CD4-positive, alpha-beta T cell treated with Interleukin-21 for 1 hour (primary cell): ENCODE measurements at places on chromosomes 2 and 18.

DNA sequence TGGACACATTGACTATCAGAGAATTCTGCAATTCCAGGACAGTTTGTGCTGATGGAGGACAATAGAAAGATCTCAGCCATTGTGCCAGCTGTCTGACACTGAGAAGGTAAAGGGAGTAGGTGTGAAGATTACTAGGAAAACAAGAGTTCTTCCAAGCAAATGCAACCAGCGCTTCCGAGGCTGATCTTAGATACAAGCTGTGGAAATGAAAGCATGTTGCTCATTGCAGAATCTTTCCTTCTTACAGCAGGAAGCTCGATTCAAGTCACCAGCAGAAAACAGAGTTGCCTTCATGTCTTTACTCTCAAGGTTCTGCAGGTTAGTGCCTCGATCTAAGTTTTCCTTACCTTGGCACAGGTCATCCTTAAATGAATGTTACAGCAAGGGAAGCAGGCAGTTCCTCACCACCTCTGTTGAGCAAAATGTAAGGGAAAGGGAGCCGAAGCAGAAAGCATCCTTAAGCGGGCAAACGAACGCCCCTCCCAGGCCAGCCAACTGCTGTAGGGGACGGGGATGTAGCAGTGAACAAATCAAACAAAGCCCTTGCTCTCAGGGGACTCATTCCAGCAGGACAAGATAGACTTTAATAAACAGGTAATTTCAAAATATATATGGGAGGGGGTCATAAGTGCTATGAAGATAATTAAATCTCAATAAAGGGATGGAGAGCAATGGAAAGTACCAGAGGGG lies 54.3 kb downstream of the MARCHF4 start:
- no peak for DNase-seq

DNA sequence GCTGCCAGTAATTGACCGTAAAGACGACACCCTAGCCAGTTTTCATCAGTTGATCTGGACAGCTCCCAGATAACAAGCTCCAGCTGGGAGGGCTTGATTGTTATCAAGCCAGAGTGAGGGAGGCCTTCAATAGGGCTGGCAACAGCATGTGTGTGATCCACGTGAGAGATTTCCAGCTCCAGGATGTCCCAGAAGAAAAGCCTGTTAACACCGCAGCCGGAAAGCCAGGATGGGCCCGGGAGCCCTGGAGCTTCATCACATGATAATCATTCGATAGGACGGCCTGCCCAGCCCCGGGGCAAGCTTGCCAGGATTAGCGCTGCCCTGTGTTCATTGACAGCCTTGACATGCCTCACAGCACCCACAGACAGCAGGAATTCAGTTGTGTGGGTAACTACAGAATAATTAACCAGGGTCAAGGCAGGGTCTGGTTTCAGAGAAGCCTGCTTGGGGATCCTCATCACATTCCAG lies 182.5 kb downstream of the C1D start:
- no peak for DNase-seq

- no peak for DNase-seq
Measured at GRCh38 chr2:162579986-162580385, 236.1 kb downstream of the GCA start.

DNA sequence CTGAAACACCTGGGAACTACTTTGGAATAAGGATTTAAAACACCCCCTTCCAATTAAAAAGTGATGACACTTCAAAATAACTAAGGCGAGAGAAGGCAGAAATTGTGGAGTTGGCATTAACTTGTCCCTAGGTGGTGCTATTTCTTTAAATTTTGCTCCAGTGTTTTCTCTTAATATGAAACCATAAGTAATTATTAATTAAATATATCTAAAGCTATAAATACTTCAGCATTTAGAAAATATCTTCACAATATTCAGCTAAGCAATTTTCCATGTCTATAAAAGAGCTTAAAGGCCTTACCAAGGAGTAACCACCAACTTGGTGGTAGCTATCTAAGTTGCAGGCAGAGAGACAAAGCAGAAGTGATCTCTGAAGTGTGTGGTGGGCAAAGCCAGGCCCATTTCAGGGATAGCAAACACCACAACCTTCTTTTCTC lies 186.8 kb upstream of the PGAP1 start:
- peak; percentile 51 for DNase-seq

DNA sequence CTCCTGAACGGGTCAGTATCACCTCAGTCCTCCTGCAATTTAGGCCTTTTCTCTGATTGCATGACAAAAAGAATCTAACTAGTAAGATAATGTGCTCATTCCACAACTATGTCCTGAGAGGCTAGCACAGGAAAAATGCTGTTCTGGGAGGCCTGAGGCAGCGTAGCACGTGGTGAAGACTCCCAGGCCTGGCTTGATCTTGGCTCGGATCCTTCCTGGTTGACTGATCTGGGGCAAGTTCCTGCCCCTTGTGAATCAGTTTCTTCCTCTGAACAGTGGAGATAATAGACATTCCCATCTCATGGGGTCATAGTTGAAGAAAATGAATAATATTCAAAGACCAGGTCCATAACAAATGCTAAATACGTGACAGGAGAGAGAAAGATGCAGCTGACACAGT lies 12.3 kb downstream of the FBLN7 start:
- DNase-seq, result no peak

DNA sequence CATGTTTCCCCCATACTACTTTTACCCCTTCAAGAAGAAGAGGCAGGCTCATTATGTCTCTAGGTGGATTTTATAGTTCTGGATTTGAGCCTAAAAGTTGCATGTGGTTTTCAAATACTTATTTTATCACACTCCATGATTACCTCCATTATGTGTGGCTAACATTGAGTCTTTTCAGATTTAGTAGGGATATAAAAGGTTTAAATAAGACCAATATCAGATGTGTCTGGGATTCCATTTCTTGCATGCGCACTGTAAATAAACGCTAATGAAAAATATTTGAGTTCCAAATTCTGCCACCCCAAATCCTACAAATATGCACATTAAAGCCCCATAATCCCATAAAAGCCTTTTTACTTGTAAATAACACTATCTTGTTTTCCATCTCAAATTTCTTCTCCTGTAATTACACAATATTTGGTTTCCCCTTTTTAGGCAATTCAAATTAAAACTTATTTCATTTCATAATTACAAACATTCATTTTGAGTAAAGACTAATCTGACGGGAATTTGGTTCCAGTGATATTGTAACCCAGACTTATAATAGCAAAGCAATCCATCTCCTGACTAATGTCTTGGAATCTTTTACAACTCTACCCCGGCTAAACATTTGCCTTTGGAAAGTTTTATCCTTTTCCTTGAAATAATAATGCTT lies 600.0 kb downstream of the SLC4A3 start:
- no peak for DNase-seq

GRCh38 chr2:17122887-17123501 lies 395.2 kb downstream of the RAD51AP2 start:
- DNase-seq, result no peak

- DNase-seq, result no peak
Measured at GRCh38 chr2:229089776-229090175, 181.3 kb downstream of the PID1 start.

DNA sequence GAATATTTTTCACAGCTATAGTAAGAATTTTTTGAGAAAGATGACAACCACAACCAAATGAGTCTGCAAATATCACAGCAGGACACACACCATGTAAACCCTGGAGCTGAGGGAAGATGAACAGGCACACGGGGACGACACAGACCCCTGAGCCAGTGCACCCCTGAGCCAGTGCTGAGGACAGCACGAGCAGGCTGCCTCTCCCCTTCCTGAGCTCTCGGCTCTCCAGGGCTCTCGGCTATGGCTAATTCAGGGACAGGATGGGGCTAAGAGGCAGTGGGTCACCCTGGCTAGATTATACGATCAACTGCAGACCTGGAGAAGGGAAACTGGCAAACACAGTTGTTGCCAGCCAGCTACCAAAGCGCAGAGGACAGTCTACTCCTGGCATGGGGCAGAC lies 41.4 kb downstream of the TGFBRAP1 start:
- no peak for DNase-seq

DNA sequence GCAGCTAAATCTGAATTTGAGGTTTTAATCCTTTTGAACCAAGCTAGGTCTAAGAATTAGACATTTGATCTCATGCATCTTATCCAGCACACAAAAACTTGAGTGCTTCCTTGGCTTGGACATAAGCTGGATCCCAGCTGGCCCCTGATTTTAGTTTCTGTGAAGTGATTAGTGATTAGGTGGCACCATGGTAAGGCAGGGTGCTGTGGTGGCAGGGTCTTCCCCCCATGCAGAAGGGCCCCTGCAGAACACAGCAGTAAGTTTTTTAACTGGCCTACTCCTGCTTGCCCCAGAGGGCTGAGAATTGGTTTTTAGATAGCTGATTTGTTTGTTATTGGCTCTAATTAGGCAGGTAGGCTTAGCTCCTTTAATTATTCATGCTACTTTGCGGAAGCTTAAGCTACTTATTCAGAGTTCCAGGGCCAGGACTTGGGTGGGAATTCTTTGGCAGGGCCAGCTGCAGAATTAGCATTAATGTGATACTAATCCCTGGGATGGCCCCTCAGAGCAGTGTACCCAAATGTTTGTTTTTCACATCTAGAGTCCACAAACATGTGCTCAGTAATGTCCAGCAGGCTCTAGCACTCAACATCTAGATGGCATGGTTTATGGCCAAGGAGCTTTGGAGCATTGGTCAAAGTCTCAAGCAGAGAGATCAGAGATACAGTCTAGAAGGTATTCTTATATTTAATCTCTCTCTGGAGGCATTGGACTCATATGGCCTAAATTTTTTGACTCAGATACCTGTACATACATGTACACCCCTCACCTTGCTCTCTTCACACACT lies 99.6 kb downstream of the FMNL2 start:
- no peak for DNase-seq

DNA sequence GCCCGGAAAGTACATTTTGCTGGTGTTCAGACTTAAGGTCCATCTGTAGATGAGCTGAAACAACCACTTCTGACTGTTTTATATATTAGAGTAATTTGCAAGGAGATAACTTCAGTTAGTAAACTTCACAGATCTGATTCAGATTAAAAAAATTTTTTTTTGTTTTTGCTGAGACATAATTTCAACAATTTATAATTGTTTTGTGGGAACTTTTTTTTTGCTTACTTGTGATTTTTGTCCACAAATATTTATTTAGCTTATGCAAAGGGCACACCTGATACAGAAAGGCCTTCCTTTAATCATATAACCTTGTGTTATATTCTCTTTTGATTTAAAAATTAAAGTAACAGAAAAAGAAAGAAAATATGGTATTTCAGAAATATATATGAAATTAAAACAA lies 9.6 kb upstream of the SCN9A start:
- DNase-seq, result no peak

DNA sequence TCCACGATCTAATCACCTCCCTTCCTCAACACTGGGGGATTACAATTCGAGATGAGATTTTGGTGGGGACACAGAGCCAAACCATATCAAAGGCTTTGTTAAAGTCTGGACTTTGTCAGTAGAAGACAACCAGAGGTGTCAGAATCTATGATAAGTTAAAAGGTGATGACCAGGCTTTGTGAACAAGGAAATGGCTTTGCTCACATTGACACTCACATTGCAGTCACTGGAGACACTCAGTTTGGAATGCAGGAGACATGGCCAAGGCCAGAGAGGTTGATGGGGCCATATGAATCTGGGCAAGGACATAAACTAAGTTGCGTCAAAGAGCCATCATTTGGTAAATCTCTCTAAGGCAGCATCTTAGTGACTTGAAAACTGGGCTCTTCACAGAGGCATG lies 678.2 kb upstream of the FSHR start:
- DNase-seq, result no peak

GRCh38 chr2:8489751-8490150 lies 192.1 kb upstream of the ID2 start:
- no peak for DNase-seq

DNA sequence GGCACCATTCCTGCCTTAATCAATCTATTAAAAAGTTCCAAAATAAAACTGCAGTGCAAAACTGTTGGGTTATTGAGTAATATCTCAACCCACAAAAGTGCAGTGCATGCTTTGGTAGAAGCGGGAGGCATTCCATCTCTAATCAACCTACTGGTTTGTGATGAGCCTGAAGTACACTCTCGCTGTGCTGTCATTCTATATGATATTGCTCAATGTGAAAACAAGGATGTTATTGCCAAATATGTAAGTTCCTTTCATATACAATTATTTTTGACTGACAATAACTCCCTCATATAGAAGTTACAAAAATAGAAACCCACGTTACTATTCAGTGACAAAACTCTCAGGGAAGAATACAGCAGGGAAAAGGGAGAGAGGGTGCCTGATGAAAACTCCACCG lies 43.0 kb downstream of the OSGEPL1 start:
- DNase-seq, result no peak

DNA sequence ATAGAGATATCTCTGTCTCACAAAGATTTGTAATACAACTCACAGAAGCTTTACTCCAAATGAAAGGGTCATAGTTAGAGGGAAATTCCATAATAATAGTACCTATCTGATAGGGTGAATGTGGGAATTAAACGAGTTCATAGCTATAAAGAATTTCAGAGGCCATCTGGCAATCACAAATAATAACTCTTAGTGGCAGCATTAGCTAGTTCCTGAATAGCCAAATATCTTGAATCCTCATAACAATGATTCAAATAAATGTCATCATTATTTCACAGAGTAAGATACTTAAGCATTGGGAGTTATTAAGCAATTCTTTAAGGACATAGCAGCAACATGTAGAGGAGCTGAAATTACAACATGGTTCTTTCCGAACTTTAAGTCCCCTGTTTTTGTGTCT lies 1265.0 kb upstream of the PIK3C3 start:
- DNase-seq, result no peak

DNA sequence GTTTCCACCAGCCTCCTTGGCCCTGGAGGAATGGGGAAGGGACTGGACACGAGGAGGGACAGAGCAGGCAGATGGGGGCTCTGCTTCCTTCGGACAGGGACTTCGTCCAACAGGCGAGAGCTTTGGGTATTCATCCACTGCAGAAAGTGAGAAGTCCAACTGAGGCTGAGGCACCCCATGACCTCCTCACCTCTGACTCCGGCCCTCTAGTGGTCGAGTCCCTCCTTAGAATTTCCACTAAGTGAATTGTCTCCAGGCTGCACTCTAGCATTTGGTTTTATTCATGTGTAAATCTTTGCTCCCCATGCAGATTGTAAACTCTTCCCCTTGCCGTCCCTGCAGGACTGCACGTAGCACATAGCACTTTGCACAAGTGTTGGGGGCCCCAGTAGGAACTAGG lies 75.6 kb downstream of the TMEM247 start:
- DNase-seq, result peak; percentile 40

DNA sequence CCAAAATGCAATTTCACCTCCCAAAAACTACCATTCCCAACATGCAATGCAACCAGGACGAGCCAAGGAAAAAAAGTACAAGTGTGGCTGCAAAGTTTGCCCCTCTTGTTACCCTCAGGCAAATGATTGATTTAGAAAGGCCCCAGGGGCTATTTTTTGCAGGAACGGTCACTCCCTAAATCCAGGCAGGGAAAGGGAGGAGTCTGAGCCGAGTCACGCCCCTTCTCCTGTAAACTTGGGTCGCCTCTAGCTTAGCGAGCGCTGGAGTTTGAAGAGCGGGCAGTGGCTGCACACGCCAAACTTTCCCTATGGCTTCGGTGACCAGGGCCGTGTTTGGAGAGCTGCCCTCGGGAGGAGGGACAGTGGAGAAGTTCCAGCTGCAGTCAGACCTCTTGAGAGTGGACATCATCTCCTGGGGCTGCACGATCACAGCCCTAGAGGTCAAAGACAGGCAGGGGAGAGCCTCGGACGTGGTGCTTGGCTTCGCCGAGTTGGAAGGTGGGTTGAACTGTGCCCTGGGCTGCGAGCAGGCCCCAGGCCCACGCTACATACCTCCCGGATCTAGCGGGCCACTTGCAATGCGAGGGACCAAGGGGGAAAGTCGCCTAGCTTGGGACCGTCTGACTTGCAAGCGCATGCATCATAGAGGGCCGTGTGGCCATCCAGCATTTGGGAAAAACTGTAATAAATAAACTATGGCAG lies at the start of gene GALM:
TSS of gene GALM (plus strand) at position 261 of the 702 bp plus-strand sequence. CDS start at position 309, 48 bp downstream.
- peak; percentile 75 for DNase-seq
